ENCODE measurements at places on chromosomes 16 and 17.

- no peak for DNase-seq
These were observed 9.3 kb upstream of the TNFRSF17 start for GRCh38 chr16:11955713-11956123.

DNA sequence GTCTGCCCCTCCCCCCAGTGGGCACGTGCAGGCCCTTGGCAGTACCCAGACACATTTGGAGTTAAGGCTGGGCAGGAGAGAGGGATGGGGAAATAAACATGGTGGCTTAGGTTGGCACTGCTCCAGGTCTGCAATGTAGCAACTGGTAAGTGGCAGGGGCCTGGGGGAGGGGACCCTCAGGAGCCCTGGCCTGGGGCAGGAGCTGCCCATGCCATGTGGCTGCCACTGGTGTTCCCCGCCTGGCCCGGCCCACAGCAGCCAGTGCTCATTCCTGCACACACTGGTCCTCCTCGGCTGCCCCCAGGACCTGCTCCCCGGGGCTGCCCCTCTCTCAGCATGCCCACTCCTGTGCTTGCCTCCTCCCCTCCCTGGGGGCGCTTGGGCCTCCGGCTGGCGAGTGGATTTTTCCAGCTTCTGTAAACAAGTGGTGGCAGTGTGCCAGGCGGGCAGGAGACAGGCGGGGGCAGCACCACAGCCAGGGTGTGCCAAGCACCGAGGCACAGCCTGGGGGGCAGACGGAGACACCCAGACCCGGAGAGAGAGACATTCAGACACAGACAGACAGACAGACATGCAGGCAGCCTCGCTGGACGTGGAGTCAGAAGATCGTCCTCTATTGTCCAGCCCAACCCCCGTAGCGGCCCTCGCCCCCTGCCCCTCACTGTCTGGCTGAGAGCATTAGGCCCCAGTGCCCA lies 9.4 kb downstream of the THRA start:
- no peak for DNase-seq

- no peak for DNase-seq
These were observed 1.6 kb downstream of the HOXB13 start for GRCh38 chr17:48726916-48727286.

- DNase-seq = no peak
These were observed 85.5 kb downstream of the SSH2 start for GRCh38 chr17:29844339-29845048.

- no peak for DNase-seq
These were observed 12.0 kb upstream of the KRT23 start for GRCh38 chr17:40949418-40949817.

- no peak for DNase-seq
These were observed 6.5 kb upstream of the NPIPB7 start for GRCh38 chr16:28478506-28479180.

DNA sequence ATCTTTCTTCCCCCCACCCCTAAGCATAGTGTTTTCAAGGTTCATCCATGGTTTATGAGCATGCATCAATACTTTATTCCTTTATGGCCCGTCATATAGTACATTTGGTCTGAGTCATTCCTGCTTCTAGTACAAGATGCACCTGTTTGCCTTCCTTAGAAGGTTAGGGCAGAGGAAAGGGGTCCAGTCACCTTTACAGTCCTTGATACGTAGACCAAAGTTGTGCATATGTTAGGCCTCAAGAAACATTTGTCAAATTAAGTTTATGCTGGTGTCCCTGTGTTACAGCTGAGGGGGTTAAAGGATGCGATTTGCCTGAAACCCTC lies 1.4 kb downstream of the CYB5D2 start:
- no peak for DNase-seq

DNA sequence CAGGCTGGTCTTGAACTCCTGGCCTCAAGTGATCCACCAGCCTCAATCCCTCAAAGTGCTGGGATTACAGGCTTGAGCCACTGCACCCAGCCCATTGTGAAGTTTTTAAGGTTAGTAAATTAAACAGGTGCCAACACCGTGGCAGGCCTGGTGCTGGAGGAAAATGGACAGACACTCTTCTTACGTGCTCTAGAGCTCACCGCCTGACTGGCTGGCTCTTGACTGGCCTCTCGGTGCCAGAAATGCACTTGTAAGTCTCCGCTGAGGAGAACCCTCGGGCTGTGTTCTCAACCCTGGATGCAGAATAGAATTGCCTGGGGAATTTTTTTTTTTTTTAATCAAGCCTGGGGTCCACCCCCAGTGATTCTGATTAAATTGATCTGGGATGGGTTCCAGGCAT lies 10.3 kb upstream of the HAS3 start:
- DNase-seq = no peak

DNA sequence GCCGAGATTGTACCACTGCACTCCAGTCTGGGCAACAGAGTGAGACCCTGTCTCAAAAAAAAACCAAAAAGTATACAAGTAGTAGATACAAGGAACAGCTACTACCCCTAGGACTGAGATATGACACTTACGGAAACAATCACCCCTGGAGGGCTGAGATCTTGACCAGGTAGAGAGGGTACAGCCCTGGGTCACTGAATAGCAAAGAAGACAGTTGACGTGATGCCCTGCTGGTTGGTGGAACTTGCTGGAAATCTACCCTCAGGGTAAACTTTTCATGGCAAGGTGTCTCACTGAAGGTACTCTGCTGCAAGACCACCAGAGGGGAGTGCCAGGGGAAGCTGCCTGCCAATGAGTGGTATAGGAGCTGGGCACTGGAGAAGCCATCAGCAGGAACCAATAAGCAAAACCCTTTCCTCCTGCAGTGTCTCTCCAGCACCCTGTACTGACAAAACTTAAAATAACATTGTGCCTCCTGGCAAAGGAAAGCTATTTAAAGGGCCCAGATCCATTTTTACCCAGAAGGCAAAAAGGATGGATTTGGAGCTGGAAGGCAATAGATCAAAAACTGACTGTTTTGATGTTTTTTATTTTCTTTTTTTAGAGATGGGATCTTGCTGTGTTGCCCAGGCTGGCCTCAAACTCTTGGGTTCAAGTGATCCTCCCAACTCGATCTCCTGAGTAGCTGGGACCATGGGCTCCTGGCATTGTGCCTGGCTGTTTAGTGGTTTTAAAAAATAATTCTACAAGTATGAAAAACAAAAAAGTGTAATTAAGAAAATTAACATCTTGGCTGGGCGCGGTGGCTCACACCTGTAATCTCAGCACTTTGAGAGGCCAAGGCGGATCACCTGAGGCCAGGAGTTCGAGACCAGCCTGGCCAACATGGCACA lies 11.3 kb upstream of the PDXDC1 start:
- DNase-seq = no peak

GRCh38 chr16:64410306-64410705 lies 711.6 kb downstream of the CDH11 start:
- DNase-seq = no peak

DNA sequence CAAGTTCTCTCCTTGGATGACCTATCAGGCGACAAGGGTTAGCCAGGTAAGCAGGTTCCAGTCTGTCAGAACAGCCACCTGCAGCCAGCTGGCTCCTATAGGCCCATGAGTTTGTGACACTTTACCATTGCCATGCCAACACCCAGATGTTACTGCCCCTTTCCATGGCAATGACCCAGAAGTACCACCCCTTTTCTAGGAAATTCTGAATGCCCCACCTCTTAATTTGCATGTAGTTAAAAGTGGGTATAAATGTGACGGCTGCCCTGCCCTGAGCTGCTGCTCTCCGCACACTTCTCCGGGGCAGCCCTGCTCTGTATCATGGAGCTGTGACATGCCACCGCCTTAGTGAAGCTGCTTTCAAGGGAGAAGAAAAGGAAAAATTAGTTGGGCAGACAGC lies 10.0 kb upstream of the SECTM1 start:
- DNase-seq = no peak

DNA sequence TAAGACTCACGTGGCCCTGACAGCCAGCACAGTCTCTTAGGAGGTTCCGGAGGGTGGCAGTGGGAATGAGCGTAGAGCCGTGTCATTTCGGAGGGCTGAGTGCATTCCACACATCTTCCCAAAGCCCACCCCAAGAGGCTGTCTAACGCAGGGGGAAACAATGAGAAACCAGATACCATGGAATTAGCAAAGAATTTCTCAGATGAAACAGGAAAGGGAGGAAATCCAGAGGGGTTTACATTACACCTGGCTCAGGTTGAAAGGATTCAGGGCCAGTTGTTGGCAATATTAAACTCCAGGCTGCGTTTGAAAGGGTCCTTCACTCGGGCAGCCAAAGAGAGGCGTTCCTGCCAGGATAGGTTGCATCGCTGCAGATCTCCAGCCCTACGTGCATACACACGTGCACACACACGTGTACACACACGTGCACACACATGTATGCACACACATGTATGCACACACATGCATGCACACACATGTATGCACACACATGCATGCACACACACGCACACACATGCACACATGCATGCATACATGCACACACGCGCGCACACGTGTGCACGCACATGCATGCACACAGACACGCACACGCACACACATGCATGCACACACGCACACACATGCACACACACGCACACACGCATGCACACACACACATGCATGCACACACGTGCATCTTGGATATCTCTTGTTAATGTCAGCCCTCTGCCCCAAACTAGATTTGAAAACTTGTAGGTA lies 12.2 kb downstream of the CBX4 start:
- DNase-seq = no peak

DNA sequence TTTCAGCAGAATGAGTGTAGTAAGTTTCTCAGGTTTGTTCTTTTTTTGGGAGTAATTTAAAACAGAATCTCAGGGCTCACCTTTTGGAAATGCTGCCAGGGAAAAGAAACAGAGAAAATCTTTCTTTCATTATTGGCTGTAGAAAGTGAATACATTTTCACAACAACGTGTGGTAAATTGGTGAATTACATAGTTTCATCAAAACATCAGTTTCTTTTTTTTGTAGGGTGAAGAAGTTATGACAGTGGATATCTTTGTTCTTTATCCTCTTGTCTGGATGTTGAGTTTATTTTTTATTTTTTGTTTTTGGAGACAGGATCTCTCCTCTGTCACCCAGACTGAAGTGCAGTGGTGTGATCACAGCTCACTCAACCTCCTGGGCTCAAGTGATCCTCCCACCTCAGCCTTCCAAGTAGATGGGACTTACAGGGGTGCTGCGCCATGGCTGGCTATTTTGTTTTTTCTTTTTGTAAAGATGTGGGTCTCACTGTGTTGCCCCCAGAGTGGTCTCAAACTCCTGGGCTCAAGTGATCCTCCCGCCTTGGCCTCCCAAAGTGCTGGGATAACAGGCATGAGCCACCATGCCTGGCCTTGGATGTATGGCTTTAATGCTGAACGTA lies 2.4 kb downstream of the ZNF267 start:
- no peak for DNase-seq

- no peak for DNase-seq
These were observed 104.9 kb downstream of the ADCY9 start for GRCh38 chr16:4011225-4011939.

GRCh38 chr16:3060339-3061127 lies 4.9 kb upstream of the IL32 start:
- no peak for DNase-seq

DNA sequence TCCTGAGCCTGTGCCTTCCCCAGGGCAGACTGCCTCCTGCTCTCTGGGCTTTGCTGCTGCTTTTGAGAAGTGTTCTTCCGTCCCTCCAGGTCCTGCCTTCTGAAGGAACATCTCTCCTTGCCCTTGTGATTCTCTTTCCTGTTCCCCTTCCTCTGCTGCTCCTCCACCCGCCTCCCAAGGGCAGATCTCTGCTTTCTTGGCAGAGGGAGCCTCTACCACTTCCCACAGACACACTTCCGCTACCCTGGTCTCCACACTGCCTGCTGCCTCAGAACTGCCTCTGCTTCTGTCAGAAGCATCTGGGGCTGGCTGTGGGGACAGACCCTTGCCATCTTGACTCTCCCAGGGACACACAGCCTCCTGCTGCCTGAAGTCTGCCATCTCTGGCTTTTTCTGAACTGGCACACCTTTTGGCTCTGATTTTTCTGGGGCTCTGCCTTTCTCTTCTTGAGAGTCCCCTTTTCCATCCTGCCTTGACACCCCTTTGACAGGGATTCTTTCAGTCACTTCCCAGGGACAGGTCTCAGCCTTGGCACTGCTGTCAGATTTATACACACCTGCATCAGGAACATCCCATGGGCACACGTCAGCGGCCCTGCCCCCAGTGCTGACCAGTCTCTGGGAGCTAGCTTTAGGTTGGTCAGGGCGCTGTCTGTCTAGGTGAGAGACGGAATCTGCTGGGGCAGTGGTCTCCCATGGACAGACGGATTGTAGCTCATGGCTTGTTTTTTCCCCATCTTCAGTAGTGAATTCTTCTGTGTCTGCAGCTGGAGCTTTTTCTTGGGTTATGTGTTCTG lies 16.6 kb downstream of the GPR179 start:
- DNase-seq = no peak

DNA sequence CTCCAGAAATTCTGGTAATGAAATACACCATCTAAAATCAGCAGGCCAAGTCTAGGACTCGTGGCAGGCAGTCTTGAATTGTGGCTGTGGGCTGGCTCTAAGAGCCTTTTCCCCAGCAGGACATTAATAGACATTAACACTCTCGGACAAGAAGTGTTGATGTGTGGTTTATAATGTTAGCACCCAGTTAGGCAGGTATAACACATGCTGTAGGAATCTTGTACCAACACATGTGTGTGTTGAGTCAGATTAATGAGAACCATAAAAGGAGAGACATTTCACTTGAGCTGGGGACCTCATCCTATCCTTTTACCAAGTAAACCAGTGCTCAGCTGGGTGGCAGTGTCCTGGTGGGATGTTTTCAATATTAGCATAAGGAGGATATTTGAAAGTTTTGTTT lies 264.5 kb downstream of the FTO start:
- DNase-seq = no peak

GRCh38 chr16:54459509-54460262 lies 173.1 kb upstream of the IRX3 start:
- no peak for DNase-seq

GRCh38 chr17:30908717-30909420 lies 2.8 kb upstream of the TEFM start:
- no peak for DNase-seq

GRCh38 chr17:77619326-77619725 lies 339.2 kb upstream of the TNRC6C start:
- DNase-seq = no peak

DNA sequence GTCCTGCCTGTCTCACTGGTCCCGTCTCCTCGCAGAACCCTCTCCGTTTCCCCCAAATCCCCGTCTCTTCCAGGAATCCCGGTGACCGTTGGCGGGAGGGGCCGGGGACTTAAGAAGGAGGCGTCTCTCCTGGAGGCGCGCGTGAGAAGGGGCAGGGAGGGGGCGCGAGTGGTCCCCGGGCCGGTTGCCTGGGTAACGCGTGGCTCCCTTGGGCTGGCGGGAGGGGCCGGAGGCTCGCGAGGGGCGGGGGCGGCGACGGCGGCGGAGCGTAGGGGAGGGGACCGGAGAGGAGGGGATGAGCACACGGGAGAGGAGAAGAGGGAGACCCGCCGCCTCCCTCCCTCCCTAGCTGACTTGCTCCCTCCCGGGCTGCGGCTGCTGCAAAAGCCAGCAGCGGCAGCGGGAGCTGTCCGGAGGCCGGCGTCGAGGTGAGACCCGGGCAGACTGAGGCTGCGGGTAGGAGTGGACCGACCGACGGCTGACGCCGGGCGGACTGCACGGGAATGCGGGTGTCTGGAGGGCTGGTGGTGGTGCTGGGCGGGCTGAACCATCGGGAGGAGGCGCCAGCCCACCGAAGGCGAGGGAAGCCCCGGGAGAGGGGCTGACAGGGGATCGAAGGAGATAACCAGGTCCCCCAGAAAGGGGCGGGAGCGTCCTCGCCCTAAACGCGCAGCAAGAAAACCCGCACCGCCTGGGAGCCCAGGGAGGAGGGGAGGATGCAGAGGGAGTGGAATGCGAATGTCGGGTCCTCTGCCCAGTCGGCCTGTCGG lies at the start of gene PRRT2:
PRRT2 (plus strand) TSS at position 298 of the 770 bp plus-strand sequence. CDS start 862 bp downstream, outside the sequence.
- no peak for DNase-seq

Measured in T follicular helper cell (primary cell).